ENCODE measurements at places on chromosomes 11 and 22.

DNA sequence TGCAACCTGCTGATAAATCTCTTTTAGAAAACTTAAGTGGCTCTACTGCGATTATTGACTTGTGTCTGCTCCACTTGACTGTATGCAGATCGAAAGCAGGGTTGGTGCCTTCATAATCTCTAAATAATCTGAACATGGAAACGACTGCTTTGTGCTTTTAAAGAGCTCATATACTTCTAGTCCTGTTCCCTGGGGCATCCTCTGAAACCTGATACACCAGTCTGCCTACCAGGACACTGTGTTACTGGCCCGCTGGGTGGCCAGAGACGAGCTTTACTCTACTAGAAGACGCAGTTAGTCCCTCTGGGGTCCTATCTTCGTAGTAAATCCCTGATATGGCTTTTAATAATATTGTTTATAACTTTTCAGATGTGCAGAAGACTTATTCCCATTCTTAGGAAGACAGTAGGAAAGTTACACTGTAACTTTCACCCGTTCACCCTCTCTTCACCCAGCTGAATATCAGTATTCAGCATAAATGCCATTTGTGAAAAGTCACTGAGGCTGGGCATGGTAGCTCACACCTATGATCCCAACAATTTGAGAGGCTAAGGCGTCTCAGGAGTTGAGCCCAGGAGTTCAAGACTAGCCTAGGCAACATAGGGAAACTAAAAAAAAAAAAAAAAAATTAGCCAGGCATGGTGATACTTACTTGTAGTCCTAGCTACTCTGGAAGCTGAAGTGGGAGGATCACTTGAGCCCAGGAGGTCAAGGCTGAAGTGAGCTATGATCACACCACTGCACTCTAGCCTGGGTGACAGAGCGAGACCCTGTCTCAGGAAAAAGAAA, 9.0 kb upstream of the HTR3B start:
- DNase-seq, result no peak

- DNase-seq, result no peak
Measured at GRCh38 chr11:67627441-67627811, 2.3 kb downstream of the NUDT8 start.

GRCh38 chr11:76156971-76157427, 49.3 kb downstream of the WNT11 start:
- no peak for DNase-seq

- no peak for DNase-seq
Measured at GRCh38 chr22:44224166-44224565, 43.4 kb downstream of the PARVG start.

DNA sequence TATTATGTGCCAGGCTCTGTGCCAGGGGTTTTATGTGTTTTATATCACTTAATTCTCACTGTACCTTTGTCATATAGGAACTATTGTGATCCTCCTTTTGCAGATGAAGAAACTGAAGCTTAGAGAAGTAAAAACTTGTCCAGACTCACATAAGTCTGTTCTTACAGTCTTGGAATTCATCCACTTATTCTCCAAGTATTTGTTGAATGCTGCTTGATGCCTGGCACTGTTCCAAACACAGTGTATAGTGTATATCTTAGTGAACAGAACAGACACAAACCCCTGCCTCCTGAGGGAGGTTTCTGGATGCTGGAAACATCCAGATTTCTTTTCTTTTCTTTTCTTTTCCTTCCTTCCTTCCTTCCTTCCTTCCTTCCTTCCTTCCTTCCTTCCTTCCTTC, 29.0 kb upstream of the FGF3 start:
- no peak for DNase-seq

DNA sequence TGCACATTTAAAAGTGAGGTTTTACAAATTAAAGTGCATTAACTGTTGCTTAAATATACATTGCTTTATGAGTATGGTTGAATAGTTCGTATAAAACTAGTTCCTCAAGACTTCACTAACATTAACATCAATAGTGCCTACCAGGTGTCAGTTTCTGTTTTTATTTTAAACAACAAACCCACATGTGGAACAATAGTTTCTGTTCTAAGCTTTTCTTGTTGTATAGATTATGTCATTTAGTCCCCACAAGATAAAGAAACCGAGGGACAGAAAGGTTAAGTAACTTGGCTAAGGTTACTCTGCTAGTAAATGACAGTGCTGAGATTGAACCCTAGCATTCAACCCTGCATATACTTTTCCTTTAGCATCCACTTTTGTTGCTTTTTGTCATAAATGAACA, 41.4 kb upstream of the ST14 start:
- no peak for DNase-seq

All from Panc1 (cell line).